ENCODE measurements at places on chromosomes 7 and 10. TPM values are rescaled to one million over a fixed set of nuclear protein-coding genes. Genes with fewer than 3 reads are reported as not detected.
A peak's percentile ranks its signal among the peaks of the same experiment; 100 is the strongest.

GRCh38 chr7:157299613-157300368 is 37.0 kb upstream of the DNAJB6 start:
- no peaks in the 10 kb centered on the region for H3K36me3 ChIP-seq
- no peaks in the 10 kb centered on the region for H3K27me3 ChIP-seq
- H3K4me3 ChIP-seq = peak overlapping the region; percentile 25
- no peak overlapping the region for H3K27ac ChIP-seq
- no peak for DNase-seq

- H3K4me1 ChIP-seq = peaks cover 8% of the 10 kb centered on the region
- no peaks in the 10 kb centered on the region for H3K27me3 ChIP-seq
Measured at GRCh38 chr10:70169011-70169410, 1.3 kb downstream of the SAR1A start.

DNA sequence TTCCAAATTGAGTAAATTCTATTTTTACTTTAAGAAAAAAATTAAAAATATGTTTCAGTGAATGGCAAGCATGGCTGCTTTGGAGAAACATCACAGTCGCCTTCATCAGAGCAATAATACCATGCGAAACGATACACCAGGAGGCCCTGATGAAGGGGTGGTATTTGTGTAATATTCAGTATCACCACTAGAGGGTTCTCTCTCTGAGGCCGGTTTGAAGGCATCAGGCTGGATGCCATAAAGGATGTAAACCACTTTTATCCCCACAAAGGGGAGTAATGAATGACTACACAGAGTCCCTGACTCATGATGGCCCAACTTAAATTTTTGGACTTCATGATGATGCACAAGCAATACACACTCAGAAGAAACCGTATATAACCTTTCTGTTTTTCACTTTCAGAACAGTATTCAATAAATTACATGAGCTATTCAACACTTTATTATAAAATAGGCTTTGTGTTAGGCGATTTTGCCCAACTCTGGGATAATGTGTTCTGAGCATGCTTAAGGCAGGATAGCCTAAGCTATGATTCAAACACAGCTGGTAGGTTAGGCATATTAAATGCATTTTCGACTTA is 95.5 kb downstream of the PPP1R17 start:
- H3K36me3 ChIP-seq = no peaks in the 10 kb centered on the region
- no peak for DNase-seq
- no peak overlapping the region for H3K4me3 ChIP-seq
- peaks cover 11% of the 10 kb centered on the region for H3K4me1 ChIP-seq
- no peaks in the 10 kb centered on the region for H3K27me3 ChIP-seq

Gene CAMK1D
- 2.5 TPM for total RNA-seq

DNA sequence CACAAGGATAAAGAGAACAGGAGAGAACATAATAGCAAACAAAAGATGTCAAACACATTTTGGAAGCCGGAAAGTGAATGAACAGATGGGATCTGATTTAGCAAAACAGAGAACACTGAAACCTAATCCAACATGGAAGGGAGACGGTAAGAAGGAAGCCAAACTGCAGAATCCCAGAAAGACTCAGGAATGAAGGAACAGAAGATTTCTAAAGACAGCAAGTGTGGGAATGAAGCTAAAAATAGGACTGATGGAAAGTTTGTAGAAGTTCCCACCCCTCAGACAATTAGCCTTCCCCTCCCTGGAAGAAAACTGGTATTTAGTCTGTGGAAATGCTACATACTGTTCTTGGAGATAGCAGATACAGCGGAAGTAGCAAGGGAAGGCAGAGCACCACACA is 40.8 kb downstream of the SLC16A12 start:
- no peak for DNase-seq
- no peaks in the 10 kb centered on the region for H3K36me3 ChIP-seq
- H3K27ac ChIP-seq = peak overlapping the region; percentile 79

- no peaks in the 10 kb centered on the region for H3K27me3 ChIP-seq
- H3K27ac ChIP-seq = no peak overlapping the region
- peaks cover 9% of the 10 kb centered on the region for H3K4me1 ChIP-seq
- peaks cover 18% of the 10 kb centered on the region for H3K36me3 ChIP-seq
- DNase-seq = no peak
Measured at GRCh38 chr10:101367569-101368453, 13.8 kb downstream of the BTRC start.

Gene GSTK1
- 281 TPM for total RNA-seq

Data from heart left ventricle (tissue), 16 donors.